ENCODE measurements at places on chromosomes 4 and X.

- no peak for DNase-seq
Observed at GRCh38 chr4:3418029-3418762, 23.6 kb upstream of the HGFAC start.

DNA sequence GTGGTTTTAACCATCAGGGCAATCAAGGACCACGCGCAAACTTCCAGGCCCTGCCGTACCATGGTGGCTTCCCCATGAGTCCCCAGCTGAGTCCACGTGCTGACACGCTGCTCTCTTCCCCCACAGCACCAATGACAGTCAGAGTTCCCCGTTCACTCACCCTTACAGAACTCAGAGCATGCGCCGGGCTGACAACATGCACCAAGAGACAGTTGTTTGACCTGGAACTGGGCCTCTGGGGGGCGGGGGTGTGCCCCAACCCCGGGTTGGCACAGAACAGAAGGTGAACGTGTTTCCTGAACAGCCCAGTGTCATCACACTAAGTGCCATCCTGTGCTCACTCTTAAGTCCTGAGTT, 29.4 kb downstream of the IRF2 start:
- DNase-seq = peak; percentile 32

DNA sequence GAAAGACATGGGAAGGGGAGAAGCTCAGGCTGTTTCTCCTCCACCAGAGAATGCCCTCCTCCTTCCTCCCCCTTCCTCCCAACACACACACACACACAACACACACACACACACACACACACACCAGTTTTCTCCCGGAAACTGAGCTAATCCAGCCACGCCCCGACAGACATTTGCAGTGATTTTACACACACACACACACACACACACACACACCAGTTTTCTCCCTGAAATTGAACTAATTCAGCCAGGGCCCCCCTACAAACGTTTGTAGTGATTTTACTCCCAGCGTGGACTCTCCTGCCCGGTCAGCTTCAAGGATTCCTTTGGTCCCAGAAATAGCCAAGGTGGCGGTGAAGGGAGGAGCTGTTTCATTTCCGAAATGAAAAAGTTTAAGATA, 32.9 kb upstream of the STX18 start:
- peak; percentile 54 for DNase-seq

- DNase-seq = no peak
Observed at GRCh38 chr4:7863911-7864681, 75.6 kb downstream of the AFAP1 start.

DNA sequence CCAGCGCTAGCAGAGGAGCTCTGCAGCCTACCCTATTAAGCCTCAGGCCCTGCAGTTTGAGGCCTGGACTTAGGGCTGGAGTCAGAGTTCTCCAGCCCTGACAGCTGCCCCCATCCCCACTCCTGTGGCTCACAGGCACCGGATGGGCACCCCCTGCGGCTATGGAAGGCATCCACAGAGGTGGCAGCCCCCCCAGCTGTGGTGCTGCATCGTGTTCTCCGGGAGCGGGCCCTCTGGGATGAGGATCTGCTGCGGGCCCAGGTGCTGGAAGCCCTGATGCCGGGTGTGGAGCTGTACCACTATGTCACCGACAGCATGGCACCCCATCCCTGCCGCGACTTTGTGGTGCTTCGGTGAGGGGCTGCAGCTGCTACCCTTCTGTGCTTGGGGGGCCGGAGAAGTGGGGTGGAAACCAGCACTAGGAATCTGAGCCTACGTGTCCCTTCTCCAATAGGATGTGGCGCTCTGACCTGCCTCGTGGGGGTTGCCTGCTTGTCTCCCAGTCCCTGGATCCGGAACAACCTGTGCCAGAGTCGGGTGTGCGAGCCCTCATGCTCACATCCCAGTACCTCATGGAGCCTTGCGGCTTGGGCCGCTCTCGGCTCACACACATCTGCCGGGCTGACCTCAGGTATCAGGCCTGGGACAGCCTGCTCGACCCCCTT, 76.2 kb downstream of the STARD8 start:
- no peak for DNase-seq

DNA sequence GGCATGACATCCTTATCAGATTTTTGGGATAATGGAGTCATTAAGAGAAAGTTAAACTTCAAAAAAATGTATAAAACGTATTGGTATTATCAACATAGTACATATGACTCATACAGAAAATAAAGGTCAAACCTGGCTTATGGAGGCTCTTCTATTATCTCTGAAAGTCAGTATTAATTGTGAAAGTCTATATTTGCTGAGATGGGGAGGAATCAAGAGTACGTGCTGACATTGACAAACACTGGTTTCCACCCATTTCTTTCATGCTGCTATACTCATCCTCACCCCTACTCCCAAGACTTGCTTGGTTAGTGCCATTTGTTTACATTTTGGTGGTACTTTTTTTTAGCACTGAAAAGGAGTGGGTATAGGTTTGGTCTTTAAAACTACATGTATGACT, 30.8 kb upstream of the PLA2G12A start:
- DNase-seq = no peak

DNA sequence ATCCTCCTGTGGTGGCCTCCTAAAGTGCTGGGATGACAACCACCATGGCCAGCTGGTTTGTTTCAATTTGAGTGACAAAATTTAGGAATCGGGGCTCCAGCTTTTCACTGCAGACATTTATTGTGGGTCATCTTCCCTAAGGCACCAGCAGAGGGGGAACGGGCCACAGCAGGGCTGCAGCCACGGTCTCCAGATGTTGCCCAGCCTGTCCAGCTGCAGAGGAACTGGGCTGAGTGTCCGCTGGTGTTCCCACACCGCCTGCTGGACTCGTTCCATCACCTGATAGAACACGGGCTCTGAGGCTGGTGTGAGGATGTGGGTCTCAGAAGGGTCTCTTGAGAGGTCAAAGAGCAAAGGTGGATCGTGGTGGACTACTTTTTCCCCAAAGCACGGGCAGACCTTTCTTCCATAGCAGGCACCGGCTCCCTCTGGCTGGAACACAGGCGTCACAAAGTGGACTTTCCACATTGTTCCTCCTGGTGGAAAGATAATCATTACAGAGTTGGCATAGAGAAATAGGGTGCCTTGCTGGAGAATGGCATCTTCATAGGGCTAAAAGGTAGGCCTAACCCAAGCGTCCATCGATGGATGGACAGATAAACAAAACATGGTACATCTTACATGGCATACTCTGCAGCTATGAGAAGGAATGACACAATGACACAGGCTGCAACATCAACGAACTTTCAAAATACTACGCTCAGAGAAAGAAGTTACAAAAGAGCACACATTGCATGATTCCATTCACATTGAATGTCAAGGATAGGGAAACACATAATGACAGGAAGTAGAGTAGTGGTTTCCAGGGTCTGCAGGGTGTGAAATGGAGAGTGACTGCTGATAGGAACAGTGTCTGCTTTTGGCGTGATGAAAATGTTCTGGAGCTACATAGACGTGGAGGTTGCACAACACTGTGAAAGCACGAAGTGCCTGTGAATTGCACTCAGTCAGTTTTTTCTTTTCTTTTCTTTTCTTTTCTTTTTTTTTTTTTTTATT, 5.9 kb upstream of the ARSD start:
- DNase-seq = no peak

GRCh38 chrX:113868177-113868576, 715.7 kb upstream of the HTR2C start:
- no peak for DNase-seq

DNA sequence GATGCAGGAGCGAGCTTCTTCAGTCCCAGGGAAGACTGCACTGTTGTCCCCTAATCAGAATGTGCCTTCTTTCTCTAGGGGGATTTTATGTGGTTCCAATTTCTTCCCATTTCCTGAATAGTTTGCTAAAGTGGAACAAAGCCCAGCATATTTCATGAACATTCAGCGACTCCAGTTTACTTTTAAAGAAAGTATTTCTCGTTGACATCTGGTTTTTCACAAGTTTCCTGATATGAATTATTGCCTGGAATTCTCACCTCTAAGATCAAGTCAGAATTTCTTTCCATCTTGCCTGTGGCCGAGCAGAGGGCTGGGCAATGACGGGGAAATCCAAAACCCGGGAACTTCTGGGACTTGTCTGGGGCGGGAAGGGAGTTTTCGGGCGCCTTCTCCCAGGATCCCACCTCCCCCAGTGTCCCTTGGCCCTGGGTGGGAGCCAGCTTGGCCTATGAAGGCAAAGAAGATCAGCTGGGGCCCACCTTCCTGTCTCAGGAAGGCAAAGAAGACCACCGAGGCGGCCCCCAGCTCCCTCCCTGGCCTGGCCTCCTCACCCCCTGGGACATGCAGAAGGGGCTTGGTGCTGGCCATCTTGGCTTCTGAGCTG, 15.4 kb downstream of the SORCS2 start:
- DNase-seq = no peak

- no peak for DNase-seq
Observed at GRCh38 chrX:125765347-125765746, 400.7 kb downstream of the DCAF12L2 start.

DNA sequence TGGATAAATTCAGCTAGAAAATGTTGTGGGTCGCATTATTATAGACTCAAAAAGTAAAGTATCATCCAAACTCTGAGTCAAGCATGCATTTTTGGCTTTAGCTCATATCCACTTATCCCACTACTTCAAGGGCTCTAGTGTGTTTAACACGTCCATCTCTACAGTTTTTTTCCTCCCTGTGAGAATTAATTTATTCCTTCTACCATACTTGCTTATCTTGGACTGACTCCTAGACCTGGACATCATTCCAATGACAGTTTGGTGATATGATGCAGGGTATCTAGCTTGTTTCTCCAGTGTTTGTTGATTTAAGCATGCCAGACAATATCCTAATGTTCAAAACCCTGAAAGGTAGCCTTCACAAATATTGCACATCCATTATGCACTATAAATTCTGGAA, 1037.1 kb upstream of the INTU start:
- no peak for DNase-seq

GRCh38 chr4:8260656-8261111, 8.9 kb upstream of the HTRA3 start:
- DNase-seq = no peak

GRCh38 chrX:47143894-47144625, 442 bp downstream of the NDUFB11 start:
- no peak for DNase-seq

DNA sequence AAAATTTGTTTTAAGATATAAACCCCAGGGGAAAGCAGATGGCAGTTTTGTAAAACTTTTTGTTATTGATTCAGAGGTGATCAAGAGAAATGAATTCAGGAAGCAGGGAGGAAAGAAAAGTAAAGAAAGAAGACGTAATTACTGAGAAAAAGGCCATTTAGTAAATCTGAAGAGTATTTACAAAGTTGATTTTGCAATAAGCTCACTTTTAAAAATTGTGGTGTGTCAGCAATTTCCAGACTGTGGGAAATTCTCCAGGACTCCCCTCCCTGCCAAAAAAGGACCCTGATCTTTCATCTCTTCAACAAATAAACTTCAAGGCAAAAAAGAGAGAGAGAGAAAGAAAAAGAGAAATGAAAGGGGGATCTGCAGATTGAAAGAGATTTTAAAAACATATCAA, 36.6 kb downstream of the PCYT1B start:
- no peak for DNase-seq

DNA sequence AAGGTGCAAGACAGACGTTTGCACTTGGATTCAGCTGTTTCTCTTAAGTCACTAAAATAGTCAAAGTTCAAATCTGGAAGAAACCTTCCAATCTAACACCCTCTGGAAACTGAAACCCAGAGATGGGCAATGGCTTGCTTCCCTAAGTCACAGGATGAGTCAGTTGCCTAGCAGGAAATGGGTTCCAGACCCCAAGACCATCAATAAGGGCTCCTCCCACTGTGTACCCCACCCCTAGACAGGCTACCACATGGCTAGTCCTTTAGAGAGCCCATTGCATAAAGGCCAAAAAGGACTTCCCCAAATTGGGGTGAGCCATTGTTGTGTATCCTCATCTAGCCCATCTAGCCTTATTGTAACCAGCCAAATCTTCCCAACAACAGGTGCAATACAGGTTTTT, 216.2 kb downstream of the HS6ST2 start:
- DNase-seq = no peak

DNA sequence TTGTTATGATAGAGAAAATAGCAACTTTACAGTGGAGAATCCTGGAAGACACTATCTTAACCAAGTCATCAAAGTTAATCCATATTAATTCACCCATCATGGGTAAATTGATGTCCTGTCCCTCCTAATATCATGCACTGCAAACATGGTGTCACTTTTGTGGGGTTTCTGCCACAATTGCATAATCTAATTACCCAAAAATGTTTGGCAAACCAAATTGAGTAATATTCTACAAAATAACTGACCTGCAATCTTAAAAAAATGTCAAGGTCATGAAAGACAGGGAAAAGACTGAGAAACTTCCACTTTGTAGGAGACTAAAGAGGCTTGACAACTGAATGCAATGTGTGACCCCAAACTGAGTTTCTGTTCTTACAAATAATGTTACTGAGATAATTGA, 37.1 kb upstream of the PLAC8 start:
- no peak for DNase-seq

GRCh38 chr4:184792334-184792733, 33.4 kb downstream of the ACSL1 start:
- DNase-seq = no peak

- DNase-seq = no peak
Observed at GRCh38 chr4:153228512-153229140, 24.4 kb downstream of the TRIM2 start.

DNA sequence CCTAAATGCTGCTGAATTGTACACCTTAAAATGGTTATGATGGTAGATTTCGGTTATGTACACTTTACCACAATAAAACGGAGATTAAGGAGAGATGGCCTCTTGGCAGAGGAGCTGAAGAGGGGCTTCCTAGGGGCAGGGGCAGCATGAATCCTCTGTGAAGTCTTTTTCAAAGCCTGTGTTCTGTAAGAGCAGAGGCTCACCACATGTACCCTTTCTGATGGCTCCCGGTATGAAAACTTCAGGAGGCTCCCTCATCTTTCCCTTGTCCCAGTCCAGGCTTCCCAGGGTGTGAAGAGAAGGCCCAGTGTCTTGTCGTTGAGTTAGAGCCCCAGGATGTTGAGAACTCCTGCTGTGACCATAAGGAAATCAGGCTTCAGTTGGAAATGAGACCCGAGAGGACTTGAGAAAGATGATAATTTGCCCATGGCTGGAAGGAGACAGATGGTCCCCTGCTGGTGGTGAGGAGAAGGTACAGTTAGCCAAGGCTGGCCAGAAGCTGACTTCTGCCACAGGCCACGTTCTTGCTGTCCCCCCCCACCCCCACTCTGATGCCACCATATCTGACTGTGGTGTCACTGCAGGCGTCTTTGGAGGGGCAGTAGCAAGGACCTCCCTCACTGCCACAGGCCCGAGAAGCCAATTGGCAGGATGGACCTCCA, 31.8 kb upstream of the MTM1 start:
- no peak for DNase-seq

DNA sequence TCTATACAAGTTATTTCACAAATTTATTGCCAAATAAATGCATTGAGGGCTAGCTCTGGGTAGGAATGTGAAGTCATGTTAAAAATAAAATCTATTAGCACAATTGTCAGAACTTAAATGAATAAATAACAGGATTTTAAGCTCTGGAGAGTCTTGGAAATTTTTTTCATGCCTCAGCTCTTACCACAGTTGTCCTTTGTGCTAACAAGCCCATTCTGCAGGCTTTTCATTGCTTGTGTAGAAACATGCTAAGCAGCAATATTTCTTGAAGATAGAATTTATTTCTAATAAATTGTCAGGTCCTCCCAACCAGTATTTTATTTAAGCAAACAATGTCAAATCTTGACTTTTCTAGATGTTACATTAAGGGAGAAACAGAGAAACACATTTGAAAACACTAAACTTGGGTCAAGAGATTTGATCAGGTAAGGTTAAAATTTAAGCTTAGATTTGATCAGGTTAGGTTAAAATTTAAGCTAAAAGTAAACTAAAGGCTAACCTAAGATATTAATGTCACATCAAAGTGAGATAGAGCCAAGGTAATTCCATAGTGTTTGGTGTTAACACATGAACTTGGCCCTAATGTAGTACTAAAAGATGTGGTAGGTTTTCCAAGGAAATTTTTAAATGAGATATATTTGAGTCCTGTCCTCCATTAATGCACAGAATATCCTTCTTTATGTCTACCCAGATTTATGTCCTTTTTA, 179.1 kb upstream of the IL1RAPL1 start:
- DNase-seq = no peak

All from naive thymus-derived CD4-positive, alpha-beta T cell (primary cell).